ENCODE measurements at places on chromosomes 5 and 9.

DNA sequence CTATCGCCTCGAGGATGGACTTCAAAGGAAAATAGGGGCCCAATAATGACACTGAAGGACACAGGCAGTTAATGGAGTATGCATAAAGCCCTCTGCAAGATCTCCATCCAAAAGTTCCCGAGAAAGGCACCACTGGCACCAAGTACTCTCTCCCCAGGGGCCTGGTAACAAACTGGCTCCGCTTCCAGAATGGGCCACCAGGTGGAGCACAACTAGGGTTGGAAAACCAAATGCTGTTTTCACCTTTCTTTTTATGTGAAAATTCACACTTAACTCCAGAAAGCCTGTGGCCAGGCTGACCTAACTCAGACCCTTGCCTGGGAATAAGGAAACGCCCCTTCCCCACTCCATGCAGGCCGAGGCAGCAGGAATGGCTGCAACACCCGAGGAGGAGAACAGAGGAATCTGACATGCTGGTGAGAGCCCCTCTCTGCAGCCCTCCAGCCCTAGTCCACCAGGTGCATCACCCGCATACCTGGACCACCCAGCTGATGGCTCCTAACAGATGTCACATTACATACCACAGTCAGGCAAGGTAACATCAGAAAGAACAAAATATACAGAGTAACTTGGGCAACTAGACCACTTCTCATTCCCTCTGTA lies 42.8 kb downstream of the CAMSAP1 start:
- peak; percentile 79 for DNase-seq

- no peak for DNase-seq
These were observed 15.7 kb upstream of the BTF3 start for GRCh38 chr5:73482383-73483136.

- DNase-seq, result no peak
These were observed 2.2 kb downstream of the NAA35 start for GRCh38 chr9:85942913-85943709.

GRCh38 chr9:14323985-14324650 lies 10.2 kb upstream of the NFIB start:
- no peak for DNase-seq

DNA sequence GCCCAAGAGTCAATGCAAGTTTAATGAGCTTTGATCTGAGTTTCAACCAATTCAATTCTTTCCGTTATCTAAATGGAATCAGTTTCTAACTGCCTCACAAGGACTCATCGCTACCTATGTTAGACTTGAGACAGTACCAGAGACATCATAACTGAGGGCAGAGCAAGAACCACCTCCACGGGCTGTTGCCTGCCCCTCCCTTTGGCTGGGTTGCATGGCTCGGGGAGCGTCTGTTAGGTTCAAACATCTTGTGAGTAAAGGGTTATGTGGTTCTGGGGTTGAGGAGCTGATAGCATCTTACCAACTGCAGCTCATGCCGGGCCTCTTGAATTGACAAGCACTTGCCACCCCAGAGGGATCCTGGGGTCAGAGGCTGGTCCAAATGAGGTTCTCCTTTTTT lies 457.9 kb downstream of the ENC1 start:
- no peak for DNase-seq

DNA sequence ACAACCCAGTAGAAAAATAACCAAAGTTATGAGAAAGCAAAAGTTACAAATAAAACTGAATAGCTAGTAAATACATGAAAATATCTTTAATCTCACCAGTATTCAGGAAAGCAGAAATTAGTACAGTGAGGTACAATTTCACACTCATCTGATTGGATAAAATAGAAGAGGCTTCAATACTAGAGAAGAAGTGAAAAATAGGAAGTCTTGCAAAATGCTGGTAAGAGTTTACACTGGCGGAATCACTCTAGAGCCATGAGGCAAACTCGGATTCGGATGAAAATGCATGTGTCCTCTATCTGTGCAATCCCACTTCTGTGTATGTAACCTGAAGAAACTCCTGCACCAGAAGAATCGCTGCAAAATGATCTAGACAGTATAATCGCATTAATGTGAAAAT lies 128.9 kb downstream of the CCDC192 start:
- no peak for DNase-seq

DNA sequence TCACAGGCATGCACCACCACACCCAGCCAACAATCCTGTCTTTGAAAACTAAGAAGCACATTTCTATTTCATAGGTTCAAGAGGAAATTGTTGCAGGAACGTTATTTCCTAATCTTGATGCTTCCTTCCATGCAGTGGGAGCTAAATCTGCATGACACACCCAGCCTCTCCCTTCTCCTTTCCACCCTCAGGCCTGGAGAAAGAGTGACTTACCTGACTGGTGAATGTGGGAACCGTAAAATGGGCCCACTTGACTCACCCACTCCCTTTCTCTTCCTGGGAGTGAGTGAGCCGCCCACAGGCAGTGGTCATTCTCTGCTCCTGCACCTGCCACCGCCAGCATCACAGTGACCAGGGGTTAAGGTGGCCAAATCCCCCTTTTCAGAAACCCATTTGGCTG lies 78.2 kb downstream of the C9orf50 start:
- DNase-seq, result no peak

DNA sequence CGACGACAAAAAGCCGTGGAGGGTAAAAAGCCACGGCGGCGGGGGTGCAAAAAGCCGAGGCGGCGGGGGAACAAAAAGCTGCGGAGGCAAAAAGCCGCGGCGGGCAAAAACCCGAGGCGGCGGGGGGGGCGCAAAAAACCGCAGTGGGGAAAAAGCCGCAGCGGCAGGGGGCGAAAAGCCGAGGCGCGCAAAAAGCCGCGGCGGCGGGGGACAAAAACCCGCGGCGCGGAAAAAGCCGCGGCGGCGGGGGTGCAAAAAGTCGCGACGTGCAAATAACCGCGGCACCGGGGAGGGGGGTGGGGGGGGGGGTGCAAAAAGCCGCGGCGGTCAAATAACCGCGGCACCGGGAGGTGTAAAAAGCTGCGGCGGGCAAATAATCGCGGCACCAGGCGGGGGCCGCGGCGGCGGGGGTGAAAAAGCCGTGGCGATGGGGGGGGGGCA lies 511.5 kb downstream of the FOXD4L5 start:
- no peak for DNase-seq

DNA sequence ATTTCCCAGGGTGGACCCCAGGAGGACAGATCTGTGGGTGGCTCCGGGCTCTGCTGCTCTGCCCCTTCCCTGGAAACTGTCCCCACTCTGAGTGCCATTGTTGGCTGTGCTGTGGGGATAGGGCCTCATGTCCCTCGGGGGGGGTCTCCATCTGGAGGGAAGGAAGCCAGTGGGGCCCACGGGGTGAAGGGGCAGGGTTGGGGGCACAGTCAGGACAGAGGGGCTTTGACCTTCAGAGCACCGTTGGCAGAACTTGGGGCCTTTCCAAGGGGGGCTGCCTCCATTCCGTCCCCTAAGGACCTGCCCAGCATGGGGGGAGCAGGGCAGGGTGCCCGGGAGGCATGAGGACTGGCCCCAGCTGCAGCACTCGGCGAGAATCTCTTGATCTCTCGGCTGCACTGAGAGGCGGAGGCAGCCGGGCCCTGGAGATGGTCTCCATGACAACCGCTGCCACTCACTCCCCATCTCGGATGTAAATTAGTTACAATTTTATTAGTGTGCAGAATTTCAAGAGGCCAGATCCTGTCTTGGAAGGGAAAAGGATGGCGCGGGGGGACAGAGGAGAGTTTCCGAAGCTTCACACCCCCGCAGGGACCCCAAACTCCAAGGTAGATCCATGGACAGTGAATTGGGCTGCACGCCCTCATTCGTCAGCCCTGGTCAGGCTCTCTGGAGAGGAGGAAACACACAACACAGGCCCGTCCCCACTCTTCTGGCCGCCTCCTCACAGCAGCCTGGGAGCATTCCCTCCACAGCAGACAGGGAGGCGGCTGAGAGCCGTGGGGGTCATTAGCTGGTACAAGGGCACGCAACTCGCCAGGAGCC lies 216.2 kb upstream of the IER5L start:
- DNase-seq, result no peak

DNA sequence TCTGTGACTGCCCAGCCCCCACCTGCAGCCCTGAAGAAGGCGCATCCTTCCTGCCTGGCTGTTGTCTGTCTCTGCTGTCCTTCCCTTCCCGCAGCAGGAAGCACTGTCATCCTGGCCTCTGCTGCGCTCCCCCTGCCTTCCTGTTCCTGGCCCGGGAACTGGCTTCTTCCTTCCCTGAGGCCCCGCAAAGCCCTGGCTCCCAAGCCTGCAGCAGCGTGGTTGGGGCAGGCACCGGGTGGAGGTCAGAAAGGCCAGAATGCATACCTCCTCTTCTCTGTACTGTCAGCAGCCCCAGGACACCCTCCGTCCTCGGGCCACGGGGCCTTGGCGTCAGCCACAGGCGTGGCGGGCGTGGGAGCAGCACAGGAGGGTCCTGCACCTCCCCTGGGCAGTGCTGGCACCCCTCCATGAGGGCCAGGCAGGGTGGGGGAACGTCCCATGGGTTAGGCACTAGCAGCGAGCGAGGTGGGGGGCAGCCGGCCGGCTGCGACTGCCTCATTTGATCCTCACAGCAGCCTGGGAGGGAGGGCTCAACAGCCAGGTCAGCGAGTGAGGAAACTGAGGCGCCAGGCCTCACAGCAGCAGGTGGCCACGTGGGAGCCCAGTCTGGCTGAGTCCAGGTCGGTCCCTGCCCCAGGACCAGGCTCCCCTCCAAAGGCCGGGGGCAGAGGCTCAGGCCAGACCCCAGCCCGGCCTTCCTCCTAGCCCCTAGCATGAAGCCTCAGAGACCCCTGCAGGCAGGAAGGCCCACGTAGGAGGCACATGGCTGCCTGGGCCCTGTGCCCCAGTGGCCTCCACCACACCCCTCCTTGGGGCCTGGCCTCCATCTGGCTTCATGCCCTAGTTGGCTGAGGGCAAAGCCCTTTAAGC lies 9.4 kb downstream of the FLT4 start:
- no peak for DNase-seq

DNA sequence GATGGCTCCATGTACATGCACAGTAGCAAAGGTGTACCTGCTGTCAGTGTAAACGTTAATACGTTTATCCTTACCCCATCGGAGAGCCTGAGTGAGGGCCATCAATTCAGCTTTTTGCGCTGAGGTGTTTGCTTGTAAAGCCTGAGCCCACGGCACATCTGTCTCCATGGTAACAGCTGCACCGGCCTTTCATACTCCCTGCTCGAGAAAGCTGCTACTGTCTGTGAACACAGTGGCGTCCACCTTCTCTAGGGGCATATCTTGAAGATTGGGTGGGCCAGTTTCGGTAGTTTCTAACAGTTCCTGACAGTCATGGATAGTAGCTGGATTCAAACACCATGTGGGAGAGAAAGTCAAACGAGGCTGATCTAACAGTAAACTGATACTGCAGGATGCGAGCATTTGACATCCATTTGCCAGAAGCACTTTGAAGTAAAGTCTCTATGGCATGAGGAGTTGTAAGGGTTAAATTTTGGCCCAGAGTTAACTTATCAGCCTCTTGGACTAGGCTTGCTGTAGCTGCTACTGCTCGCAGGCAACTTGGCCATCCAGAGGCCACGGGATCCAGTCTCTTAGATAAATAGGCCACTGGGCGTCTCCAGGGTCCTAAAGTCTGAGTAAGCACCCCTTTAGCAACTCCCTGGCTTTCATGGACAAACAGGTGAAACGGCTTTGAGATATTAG lies 21.0 kb upstream of the RHOBTB3 start:
- no peak for DNase-seq

GRCh38 chr5:154603953-154604679 lies 126.1 kb upstream of the HAND1 start:
- no peak for DNase-seq

GRCh38 chr9:129406278-129407225 lies 214.3 kb downstream of the C9orf50 start:
- no peak for DNase-seq

- no peak for DNase-seq
These were observed 319.9 kb downstream of the SPOCK1 start for GRCh38 chr5:137179203-137179602.

- DNase-seq, result no peak
These were observed 178.7 kb upstream of the SLC30A5 start for GRCh38 chr5:68915079-68915478.

DNA sequence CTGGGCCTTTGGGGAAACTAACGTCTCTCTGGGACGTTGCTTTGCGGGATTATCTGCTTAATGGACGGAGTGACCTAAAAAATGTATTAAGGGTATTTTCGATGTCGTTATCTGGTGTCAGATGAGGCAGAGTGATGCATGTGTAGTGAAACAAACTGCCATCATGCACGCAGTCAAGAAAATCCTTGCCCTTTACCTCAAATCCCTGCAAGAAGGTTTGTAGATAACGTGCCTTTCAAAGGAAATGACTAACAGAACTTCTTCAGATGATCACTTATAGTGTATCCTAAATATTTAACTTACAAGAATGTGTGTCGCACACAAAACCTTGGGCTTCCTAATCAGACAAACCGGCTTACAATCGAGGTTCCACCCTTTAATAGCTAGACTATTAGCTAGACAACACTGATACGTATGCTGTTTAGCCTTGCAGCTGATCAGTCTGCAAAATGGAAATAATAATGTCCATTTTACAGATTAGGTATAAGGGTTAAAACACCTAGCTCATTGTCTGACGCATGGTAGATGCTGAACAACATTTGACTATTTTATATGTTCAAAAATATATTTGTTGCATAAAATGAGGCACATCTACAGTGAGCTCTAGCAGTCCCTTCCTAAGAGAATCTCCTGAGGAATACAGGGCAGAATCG lies 541 bp upstream of the TBCA start:
- no peak for DNase-seq

DNA sequence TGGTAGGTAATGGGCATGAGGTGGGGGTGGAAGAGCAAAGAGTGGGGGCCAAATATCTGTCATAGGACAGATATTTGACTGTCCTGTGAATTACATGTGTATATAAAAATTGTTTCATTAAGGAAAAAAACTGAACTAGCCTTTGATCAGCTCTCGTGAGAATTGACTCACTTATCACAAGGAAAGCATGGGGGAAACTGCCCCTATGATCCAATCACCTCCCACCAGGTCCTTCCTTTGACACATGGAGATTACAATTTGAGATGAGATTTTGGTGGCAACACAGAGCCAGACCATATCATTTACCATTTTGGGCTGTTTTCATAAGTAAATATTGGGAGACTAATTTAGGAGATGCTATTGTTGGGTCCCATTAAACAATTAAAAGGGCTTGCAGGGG lies 63.2 kb upstream of the FYB1 start:
- DNase-seq, result no peak

GRCh38 chr9:37241340-37241739 lies 121.0 kb downstream of the ZCCHC7 start:
- DNase-seq, result no peak

- no peak for DNase-seq
These were observed 121.5 kb downstream of the CAMK4 start for GRCh38 chr5:111345731-111346130.

All from stimulated activated CD4-positive, alpha-beta T cell treated with anti-CD3 and anti-CD28 coated beads, Interleukin-4, amount 100 ng/mL, for 4 hours (primary cell).